BE2C (cell line): ENCODE measurements at places on chromosomes 7 and 10.

- DNase-seq = no peak
Observed at GRCh38 chr7:101941481-101942383, 124.3 kb downstream of the CUX1 start.

DNA sequence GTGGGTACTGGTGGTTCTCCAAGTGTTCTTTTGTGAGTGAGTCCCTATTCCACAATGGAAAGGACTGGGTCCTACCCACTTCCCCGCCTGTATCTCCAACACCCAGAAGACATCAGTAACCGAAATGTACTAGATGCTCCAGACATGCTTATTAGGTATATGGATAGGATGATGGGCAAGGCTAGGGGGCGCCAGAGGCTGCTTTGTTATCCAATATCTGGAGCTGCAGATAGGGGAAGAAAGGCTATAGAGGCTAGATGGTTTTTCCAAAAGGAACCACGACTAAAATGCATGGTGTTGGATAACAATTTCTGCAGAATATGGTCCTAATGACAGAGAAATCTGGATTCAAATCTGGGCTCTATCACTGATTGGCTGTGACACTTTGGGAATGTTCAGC lies 56.2 kb upstream of the TM9SF3 start:
- peak; percentile 58 for DNase-seq

- no peak for DNase-seq
Observed at GRCh38 chr7:135416431-135416830, 93.5 kb downstream of the CNOT4 start.

DNA sequence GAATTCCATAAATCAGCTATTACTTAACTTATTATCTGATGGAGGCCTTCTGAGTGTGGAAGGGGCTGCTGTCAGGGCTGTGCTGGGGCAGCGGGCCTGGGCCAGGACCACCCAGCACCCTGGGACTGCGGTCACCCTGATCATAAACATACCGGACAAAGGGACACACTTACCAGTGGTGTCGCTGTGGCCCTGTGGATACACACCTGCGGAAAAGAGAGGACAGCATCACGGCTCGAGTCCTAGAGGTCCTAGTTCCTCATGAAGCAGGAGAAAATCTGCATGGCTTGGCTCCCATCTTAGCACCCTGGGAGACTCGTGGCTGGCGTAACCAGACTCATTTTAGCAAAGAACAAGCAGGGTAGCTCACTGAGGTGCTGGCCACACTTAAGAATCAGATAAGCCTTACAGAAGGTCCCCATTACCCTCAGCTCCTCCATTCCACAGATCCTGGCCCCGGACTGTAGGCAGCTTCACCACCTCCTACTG lies 17.7 kb downstream of the IL15RA start:
- no peak for DNase-seq

DNA sequence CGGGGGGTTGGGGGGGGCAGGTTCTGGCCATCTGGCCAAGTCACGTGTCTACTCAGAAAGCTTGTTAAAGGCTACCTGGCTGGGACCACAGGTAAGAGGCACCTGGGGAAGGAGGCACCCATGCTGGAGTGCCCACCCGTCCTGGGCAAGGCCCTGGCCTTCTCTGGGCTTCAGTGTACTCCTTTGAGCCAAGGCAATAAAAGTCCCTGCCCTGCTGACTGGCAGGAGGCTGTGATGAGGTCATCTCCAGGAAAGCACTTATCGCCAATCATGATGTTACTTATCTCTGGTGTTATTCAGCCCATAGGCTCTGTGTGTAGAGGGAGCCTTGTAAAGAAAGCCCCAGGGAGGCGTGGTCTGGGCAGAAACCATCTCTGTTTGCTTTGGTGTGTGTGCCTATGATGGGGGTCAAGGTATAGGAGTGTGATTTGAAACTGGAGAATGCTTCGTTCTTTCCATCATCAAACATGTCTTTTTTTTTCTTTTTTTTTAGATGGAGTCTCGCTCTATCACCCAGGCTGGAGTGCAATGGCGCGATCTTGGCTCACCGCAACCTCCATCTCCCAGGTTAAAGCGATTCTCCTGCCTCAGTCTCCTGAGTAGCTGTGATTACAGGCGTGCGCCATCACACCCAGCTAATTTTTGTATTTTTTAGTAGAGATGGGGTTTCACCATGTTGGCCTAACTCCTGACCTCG lies 2.5 kb upstream of the CLDN4 start:
- peak; percentile 76 for DNase-seq

DNA sequence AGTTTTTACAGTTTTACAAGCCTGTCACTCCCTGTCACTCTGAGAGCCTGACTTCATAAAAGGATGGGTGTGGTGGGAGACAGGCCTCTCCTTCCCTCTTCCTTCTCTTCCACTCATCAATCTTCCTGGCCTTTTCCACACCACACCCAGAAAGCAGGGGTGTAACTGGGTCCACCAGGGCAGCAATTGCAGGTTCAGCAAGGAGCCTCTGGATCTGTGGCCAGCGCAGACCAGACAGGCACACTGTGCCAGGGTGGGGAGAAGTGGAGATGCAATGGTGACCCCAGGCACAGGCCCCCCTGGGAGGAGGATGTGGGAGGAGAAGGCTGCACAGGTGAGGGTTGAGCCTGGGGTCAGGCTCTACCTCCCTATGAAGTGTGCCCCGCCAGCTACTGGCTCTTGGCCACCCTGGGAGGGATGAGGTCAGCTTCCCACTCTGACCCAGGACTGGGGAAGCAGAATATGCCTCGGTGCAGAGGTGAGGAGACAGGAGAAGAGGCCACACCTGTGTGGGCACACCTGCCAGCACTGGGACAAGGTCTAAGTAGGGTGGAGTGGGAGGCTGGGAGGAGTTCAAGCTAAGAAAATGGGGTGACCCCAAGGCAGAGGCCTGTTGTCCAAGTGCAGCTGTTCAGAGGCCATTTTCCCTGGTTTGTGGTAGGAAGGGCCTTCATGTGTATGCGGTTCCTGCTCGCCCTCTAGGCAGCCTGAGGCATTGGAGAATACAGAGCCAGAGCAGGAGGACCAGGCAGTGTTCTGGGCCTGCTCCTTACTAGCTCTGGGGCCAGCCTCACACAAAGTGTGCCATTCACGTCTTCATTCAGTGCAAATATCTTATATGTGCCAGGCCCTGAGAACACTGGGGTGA lies 20.2 kb upstream of the TMEM72 start:
- no peak for DNase-seq
